ENCODE measurements at places on chromosomes 6 and 20. TPM values are rescaled to one million over a fixed set of nuclear protein-coding genes. Genes with fewer than 3 reads are reported as not detected.
A peak's percentile ranks its signal among the peaks of the same experiment; 100 is the strongest.

Gene FAM209B
- not detected for total RNA-seq

- DNase-seq = no peak
These were observed 63.0 kb upstream of the EYA2 start for GRCh38 chr20:46831633-46832011.

GRCh38 chr20:1171461-1172093, 13.2 kb downstream of the TMEM74B start:
- DNase-seq = peak; percentile 88

Gene CST4
- not detected for total RNA-seq

DNA sequence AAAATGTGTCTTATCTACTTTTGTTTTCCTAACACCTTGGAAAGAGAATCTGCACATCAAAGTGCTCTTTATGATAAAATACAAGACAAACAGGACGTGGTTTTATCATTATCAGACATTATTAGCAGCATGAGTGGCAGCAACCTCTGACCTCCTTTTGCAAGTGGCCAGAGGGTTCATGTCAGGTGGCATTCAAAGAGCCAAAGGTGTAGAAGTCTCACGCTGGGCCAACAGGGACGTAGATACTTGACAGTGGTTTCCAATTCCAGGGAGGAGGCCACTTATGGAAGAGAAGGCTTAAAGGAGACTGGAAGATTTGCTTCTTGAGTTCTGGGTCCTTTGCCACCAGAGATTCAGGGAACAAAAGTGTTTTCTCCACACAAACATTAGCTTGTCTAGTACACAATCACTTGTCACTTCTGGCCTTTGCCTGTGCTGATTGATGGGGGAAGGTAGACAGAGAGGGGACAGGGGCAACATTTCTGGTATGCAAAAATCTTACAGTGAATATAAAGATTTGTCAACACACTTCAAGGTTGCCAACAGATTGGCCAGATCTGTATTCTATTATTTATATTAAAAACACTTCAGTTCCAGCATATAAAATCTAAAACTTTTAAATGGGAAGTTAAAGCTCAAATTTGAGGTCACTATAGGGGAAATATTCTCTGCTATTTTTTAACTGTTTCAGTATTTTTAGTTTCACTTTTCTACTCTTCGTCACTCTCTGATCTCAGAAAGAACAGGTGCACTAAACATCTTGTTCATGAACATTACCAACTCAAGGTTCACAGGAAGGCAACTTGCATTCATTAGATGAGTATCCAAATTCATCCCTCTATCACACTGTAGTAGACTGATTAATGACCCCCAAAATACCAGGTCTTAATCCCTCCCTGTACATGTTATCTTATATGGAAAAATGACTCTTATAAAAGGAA, 52.1 kb upstream of the FBXO30 start:
- no peak for DNase-seq

DNA sequence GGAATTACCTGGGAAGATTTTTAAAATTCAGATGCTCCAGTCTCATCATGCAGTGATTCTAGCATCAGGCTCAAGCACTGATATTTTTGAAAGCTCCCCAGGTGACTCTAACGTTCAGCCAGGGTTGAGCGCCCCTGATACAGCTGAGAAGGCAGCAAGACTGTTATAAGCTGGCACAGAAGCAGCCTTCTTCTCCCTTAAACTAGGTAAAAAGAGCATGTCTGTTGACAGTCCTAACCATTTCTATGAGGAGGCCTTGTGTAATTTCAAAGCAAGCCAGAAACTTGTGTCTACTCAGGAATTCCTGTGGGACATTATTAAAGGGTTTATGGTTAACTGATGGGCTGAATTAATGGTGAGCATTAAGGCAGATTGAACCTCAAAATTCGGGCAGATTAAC, 141.9 kb downstream of the PDE7B start:
- DNase-seq = no peak

- DNase-seq = no peak
These were observed 2.1 kb downstream of the CDSN start for GRCh38 chr6:31118178-31118577.

GRCh38 chr6:136666041-136666440, 115.8 kb upstream of the MAP7 start:
- no peak for DNase-seq

DNA sequence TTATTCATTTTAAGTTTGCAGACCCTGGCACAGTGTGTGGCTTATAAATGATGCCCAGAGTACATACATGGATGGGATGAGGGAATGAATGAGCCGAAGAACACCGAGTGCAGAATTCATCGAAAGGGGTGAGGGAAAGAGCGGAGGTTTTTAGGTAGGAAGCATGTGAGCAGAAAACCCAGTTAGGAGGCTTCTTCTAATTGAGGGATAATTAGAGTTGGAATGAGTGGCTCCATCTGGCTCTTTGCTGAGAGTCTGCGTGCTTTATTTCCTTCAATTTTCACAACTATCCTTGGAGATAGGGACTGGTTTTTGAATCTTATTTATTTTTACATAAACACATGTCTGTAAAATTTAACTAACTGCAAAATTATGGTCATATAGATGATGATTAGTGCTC, 150.7 kb downstream of the DOK5 start:
- DNase-seq = no peak

GRCh38 chr6:25132934-25133333, 146.2 kb upstream of the CARMIL1 start:
- no peak for DNase-seq

DNA sequence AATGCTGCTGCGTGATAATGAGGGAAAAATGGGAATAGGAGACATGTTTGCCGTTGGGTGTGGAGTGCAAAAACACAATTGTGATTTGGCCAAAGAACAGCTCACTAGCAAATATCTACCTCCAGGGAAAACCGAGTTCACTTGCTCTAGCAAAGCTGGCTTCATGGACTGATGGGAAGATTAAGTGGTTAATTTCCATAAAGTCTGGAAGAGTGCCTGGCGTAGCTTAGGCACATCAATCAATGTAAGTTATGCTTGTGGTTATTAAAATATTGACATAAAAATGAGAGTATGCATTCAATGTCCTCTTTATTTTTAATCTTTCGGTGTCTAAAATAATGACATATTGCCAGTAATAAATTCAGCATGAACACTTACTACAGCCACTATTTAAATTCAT, 267.5 kb downstream of the SMOC2 start:
- DNase-seq = no peak

Gene SPEF1
- total RNA-seq = 0.34 TPM

Gene RAB32
- 6.6 TPM for total RNA-seq

Gene USP49
- total RNA-seq = 30.7 TPM

Gene FAXC
- 23.0 TPM for total RNA-seq

GRCh38 chr6:138640028-138640427, 133.5 kb upstream of the CCDC28A start:
- DNase-seq = no peak

DNA sequence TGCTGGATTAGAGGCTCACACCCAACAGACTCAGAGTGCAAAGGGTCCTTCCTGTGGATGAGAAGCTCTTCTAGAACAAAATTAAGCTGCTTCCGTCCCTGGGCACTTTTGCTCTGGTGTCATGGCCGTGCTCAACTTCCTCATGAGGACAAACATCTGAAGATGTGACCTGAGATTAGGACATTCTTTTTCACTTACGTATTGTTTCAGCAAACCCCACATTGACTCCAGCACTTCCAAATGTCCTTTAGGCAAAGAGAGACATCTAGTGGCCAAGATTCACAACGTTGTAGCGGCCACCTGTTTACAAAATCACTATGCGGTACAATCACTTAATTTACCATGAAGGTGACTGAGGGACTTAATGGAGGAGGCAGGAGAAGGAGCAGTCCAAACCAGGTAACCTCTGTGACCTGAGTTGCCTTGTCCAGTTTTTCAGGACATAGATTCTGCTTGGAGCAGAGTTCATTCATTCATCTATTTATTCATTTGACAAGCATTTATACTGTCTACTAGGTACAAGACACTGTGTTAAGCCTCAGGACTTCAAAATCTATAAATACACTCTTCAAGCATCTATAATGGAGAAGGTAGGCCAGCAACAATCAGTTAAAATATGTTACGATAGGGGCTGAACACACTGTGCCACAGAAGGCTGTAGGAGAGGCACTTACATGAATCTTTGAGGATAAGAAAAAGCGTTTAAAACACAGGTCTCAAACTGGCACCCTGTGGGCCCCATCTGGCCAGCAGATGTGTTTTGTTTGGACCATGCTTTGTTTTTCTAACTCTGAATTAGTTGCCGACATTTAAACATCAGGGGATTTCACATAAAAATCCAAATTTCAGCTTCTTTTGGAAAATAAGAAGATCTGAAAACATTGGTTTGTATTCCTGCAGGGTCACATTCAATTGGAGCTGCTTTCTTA, 5.6 kb upstream of the ADGRF1 start:
- peak; percentile 78 for DNase-seq

Gene SLC25A27
- total RNA-seq = 25.9 TPM

Gene APCDD1L
- not detected for total RNA-seq

DNA sequence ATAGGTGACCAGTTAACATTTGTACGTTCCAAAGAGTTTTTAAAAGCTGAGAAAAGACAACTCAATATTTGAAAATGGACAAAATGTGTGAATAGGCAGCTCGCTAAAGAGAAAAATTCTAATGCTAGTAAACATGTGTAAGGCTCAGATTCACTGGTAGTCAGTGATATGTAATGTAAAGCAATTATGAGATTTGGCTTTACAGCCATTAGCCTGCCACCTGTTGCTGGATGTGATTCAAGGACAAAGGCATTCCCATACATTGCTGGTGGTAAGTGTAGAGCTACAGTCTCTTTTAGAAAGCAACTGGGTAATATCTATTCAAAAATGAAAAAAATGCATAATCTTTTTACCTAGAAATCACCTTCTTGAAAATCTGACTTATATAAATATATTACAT, 114.3 kb downstream of the COL19A1 start:
- DNase-seq = no peak

GRCh38 chr6:37673436-37673835, 24.2 kb downstream of the MDGA1 start:
- no peak for DNase-seq

- peak; percentile 55 for DNase-seq
These were observed 608 bp upstream of the EIF2S2 start for GRCh38 chr20:34112600-34113101.

DNA sequence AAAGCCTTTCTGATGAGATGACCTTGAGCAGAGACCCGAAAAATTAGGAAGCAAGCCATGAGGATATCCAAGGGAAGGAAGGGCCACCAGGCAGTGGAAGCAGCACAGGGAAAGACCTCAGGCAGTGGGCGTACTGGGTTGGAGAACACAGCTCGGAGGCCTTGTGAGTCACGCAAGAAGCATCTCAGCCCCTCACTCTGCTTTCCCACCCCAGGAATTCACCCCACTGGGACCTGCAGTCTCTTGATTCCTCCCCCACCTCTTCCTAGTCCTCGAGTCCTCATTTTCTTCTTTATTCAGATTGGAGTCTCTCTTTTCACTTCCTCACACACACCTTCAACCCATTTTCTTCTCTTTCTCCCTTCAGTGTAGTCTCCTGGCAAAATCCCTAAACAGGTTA, 27.0 kb downstream of the RPRD1B start:
- no peak for DNase-seq

DNA sequence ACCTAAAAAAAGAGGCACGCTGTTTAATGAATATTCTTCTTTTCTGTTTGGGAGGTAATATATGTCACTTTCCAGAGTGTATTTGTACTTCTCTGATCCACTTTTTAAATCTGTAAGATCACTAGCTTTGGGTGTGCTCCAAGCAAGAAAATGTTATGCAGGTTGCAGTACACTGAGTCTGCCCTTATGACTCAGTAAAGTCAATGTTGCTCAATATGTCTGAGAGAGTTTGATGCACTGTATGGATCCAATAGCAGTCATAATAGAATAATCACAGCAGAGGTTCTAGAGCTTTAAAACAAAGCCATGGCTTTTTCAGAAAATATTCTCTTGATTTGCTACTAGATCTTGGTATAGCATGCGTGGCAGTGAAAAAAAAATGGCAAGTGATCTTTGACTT, 525.3 kb upstream of the HTR1E start:
- DNase-seq = no peak

Gene GABRR2
- not detected for total RNA-seq
